ENCODE measurements at places on chromosomes 7 and 10.

- DNase-seq = no peak
Measured at GRCh38 chr7:137687556-137688265, 159.1 kb downstream of the DGKI start.

- no peak for DNase-seq
Measured at GRCh38 chr10:98295907-98296306, 27.9 kb upstream of the LOXL4 start.

DNA sequence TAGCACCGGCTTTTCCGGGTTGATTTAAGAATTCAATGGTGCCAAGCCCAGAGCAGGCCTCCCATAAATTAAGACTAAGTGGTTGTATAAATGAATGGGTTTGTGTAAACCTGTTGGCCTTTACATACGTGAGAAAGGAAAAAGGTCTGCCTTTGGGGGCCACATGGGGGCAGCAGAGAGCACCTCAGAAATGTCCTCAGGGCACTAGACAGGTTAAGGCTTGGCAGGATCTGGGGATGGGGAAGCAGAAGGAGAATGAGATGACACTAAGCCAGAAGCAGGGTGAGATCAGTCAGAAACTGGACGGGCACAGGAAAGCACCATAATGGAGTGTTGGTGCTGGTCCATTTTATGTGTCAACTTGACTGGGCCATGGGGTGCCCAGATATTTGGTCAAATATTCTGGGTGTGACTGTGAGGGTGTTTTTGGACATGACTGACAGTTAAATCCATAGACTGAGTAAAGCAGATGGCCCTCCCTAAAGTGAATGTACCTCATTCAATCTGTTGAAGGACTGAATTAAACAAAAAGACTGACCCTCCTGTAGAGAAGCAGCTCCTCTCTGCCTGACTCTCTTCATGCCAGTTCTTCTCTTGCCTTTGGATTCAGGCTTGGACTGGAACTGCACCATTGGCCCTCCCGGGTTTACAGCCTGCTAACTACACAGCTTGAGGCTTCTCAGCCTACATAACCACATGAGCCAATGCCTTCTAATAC is 58.9 kb downstream of the FRMPD2 start:
- no peak for DNase-seq

GRCh38 chr7:30971840-30972563 is 8.2 kb downstream of the GHRHR start:
- DNase-seq = no peak

GRCh38 chr7:33503736-33504135 is 374.4 kb downstream of the BBS9 start:
- no peak for DNase-seq

GRCh38 chr10:9096288-9096687 is 1041.8 kb downstream of the GATA3 start:
- DNase-seq = peak; percentile 69

DNA sequence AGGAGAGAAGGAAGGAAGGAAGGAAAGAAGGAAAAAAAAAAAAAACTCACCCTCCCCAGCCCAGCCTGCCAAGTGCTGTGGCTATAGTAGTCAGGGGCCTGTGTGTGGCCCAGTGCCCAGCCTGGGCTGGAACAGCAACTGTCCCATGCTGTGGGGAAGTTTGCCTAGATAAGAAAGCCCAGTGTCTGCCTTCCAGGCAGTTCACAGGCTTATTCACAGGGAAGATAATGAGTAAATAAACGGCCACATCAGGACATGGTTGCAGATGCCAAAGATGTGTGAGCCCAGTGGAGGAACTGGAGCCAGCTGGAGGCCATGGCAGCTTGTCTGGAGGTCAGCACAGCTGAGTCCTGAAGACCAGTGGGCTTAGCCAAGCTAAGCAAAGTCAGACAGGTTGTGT is 132.4 kb upstream of the FOXK1 start:
- no peak for DNase-seq

GRCh38 chr7:157299613-157300368 is 37.0 kb upstream of the DNAJB6 start:
- DNase-seq = peak; percentile 74

- no peak for DNase-seq
Measured at GRCh38 chr10:58920655-58921003, 255.8 kb upstream of the PHYHIPL start.

- no peak for DNase-seq
Measured at GRCh38 chr10:12412666-12413368, 63.5 kb downstream of the CAMK1D start.

DNA sequence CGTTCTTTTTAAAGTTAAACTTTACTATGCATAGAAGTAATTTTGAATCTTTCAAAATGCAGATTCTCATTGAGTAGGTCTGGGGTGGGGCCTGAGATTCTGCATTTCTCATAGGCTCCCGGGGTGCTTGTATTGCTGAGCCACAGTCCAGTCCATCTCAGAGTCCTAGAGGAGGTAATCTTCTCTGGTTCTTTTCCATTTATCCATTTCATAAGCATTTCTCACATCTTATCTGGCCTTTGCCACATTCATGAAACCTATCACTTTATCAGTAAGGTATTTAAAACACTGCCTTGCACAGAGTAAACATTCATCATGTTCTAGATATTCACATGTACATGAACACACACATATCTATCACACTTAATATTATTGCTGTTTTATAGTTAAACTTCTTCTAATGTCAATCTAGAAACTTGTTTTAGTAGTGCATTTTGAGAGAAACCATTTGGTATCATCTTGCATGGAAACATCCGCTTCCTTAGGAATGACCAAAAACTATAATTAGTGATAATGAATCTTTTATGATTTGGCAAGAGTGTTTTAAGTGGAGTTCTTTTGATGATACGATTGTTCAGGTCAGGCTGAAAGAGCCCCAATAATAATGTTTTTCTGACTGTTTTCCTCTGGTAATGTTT is 12.0 kb downstream of the GNAI1 start:
- DNase-seq = no peak

- no peak for DNase-seq
Measured at GRCh38 chr7:79282882-79283602, 170.4 kb downstream of the MAGI2 start.

GRCh38 chr7:21942955-21943354 is 2.7 kb downstream of the CDCA7L start:
- no peak for DNase-seq

DNA sequence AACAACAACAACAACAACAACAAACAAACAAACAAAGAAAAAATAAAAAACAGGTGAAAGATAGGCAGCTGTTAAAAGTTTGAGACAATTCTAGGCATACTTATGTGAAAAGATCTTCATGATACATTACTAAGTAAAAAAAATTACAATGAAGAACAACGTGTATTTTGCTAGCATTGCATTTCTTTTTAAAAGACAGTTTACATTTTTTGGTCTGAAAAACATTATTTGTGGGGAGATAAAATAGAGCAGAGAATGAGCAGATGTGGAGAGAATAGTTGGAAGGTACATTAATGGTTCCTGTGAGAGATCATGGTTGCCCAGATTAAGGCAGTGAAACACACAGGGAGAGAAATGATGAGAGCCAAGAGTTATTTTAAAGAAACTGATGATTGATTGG is 210.2 kb upstream of the MKLN1 start:
- no peak for DNase-seq

GRCh38 chr7:158676906-158677305 is 27.7 kb downstream of the NCAPG2 start:
- DNase-seq = no peak

- DNase-seq = peak; percentile 91
Measured at GRCh38 chr10:101587725-101588653, at the start of the genes DPCD and POLL. TSS of gene DPCD (plus strand) at chr10:101588321. CDS start at chr10:101588337, 16 bp downstream. TSS of gene POLL (minus strand) at chr10:101588257. CDS start at chr10:101587360, 897 bp downstream.

GRCh38 chr10:132363376-132363775 is 31.4 kb downstream of the LRRC27 start:
- DNase-seq = peak; percentile 11

- no peak for DNase-seq
Measured at GRCh38 chr7:151398446-151399304, 11.2 kb downstream of the WDR86 start.

- no peak for DNase-seq
Measured at GRCh38 chr10:22365233-22365632, 19.9 kb downstream of the SPAG6 start.

- DNase-seq = no peak
Measured at GRCh38 chr10:86325158-86325557, 41.4 kb downstream of the GRID1 start.

GRCh38 chr10:119301397-119301796 is 94.0 kb downstream of the GRK5 start:
- DNase-seq = peak; percentile 76

DNA sequence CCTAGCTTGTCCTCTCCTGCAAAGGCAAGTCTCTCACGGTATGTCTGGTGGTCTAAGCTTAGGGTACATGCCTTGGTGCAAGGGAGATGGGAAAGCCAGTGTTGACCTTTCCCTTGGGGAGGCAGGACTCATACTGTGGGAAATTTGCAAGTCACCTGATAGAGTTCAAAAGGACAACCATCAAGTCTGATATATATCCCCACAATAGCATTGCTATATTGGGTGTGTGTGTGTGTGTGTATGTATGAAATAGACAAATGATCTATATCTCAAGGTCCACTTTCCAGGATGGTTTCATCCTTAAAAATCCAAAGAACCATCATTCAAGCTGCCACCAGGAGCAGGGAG is 12.2 kb upstream of the FFAR4 start:
- DNase-seq = no peak

- no peak for DNase-seq
Measured at GRCh38 chr7:3008386-3008785, 35.3 kb downstream of the CARD11 start.

DNA sequence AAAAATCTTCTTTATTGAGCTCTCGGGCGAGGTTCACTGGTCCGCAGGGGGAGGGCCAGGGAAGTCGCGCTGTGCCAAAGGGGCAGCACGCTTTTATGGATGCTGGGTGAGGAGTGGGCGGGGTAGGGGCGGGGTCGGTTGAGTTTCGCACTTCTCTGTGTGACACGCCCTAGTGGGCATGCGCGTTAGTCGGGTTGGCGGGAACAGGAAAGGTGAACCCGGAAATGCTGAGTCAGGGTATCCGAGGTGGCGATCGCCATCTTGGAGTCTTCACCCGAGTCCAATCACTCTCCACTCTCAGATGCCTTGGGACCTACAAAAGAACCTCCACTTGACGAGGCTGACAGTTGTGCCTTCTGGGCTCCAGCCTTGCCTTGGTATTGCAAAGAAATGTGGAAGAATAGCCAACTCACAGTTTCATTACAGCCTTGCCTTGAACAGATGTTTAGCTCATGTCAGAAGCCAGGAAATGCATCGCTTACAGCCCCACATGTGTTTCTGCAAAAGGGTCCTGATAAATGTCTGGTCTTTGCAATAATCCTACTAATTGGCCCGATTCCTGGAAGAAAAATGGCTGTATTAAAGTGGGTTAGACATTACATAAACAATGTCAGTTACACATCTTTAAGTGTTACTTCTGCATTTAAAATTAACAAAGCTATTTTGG is 64.1 kb downstream of the AHR start:
- no peak for DNase-seq

DNA sequence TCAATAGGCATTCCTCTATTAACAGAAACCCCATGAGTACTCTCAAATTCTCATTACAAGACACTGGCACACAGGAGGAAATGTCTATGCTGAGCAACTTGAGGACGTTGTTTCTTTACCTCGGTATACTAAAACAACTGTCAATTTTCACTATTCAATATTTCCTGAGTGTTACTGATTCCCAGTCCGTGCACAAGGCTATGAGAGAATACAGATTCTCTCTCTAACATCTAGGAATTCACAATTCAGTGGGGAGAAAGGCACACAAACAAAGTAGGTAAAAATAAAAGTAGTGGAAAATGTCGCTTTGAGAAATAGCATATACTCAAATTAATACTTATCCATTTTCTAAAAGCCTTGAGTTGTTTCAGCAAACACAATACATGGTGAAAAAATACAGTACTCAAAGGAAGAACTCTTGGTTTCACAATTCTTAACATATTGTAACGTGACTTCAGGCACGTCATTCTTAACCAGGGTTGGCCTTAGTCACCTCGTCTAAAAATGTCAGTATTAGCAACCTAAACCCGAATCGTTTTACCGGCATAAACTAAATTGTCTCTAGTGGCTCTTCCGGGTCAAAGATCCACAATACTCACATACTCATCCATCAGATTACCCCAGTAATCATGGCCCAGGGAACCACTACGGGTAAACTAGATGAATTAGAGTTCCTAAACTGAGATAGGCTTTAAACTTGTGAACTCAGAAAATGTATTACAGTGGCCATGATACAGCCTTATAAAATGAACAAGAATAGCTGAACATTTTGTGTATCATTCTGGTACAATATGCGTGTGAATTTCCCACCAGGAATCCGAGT is 1.5 kb downstream of the IPMK start:
- DNase-seq = no peak

GRCh38 chr10:111548084-111548726 is 471.4 kb downstream of the ADRA2A start:
- no peak for DNase-seq

DNA sequence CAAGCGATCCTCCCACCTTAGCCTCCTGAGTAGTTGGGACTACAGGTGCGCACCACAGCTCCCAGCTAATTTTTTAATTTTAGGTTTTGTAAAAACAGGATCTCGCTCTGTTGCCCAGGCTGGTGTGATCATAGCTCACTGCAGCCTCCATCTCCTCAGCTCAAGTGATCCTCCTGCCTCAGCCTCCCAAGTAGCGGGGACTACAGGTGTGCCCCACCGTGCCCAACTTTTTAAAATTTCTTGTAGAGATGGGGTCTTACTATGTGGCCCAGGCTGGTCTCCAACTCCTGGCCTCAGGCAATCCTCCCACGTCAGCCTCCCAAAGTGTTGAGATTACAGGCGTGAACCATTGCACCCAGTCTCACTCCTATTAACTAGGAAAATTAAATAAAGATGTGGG is 7.5 kb downstream of the TMEM225B start:
- no peak for DNase-seq

DNA sequence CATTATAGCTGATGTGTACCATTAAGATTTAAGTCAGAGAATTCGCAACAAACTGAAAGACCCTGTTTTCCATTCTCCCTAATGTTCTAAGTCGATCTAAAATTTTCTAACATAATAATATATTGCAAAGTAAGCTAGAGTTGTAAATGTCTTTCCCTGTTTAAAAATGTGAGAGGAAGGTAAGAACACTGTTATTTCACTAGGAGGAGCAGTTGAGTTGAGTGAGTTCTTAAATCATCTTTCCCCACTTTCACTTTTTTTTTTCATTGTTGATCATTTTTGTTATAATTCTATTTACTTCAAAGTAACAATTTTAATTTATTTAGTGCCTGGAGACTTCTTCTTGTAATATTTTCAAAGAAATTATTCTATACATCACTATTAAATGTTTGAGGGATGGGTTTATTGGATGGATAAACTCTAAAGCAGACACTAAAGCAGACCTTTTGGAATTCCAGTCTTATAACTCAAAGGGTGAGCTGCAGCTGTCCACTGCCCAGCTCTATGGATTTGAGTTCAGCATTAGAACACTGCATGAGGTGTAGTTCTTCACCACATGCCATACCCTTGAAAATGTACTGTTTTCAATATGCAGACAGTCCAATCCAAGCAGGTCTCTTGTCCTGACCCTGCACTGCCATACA is 181.3 kb upstream of the FZD1 start:
- no peak for DNase-seq

- DNase-seq = no peak
Measured at GRCh38 chr7:71486856-71487628, 355.1 kb downstream of the GALNT17 start.

DNA sequence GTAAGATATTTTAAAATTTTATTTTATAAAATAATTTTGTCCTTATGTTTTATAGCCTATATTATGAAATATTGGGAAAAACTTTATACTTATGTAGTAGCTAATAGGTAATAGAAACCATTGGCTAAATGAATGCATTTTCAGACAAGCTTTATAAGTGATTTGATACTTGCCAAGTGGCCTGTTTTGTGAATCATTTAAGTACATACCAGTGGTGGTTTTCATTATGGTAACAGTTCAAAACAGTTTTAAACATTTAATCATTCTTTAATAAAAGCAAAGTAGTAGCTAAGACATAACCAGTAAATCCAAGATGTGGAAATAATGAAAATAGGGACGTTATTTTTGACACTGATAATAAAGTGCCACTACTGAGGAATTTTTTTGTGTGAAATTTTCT is 182.2 kb downstream of the PHF14 start:
- DNase-seq = no peak

All from CD4-positive, alpha-beta T cell treated with Interleukin-15 for 1 hour (primary cell).